ENCODE measurements at places on chromosomes 3 and 15. TPM values are rescaled to one million over a fixed set of nuclear protein-coding genes. Genes with fewer than 3 reads are reported as not detected.

MFSD1 gene
- total RNA-seq, result 23.2 TPM

CCDC54 gene
- total RNA-seq, result not detected

SLC28A1 gene
- total RNA-seq, result not detected

CLEC3B gene
- not detected for total RNA-seq

DNA sequence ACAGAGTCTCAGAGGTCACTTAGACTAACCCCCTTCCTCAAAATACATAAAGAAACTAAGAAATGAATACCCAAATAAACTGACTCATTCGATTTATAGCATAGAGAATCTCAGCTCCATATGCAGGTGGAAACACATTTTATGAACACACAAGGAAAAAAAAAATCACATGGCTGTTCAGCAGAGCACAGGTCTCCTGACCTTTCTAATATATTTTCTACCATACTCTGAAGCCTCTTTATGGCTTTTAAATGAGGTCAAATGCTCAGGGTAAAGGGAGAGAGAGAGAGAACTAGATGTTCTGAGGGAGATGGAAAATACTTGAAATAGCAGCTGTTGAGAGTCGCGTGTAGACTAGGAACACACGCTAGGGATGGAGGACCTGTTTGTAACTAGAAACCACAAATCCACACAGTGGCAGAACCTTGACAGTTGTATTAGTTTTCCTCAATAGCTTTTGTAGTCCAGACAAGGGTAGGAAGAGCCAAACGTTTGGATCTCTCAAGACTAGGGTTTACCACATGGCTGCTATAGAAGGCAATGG lies 165.3 kb downstream of the FMN1 start:
- H3K27ac ChIP-seq, result no peak overlapping the region
- no peaks in the 10 kb centered on the region for H3K36me3 ChIP-seq
- no peak for DNase-seq
- H3K4me3 ChIP-seq, result no peak overlapping the region
- peaks cover 5% of the 10 kb centered on the region for H3K27me3 ChIP-seq

GRCh38 chr3:101779822-101780381 lies 891 bp downstream of the NXPE3 start:
- H3K27ac ChIP-seq, result peak overlapping the region; percentile 94
- no peaks in the 10 kb centered on the region for H3K27me3 ChIP-seq
- H3K4me3 ChIP-seq, result peak overlapping the region; percentile 97
- H3K36me3 ChIP-seq, result peaks cover 20% of the 10 kb centered on the region

DNA sequence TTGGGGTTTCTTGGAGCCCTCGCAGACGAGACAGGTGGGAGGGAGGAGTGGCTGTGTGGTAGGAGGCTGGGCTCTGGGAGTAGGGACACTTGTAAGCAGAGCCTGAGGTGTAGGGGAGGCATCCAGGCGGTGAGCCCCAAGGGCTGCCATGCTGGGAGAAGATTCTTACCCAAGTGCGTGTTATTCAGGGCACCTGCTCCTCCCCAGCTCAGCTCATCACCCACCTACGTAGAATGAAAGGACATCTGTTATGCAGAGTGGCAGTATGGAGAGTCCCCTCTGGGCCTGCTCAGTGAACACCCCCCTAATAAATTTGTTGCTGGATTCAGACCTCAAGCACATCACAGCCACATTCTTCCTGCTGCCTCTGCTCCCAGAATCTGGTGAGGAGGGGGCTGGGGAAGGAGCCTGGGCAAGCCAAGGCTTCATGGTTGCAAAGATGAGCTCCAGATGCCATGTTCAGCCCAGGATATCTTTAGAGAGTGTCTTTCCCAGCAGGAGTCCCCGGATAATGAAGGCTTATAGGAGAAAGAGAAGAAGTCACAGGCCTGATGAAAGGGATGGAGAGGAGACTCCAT lies 261.8 kb downstream of the EPHB1 start:
- no peak overlapping the region for H3K4me3 ChIP-seq
- H3K4me1 ChIP-seq, result no peaks in the 10 kb centered on the region
- DNase-seq, result no peak
- no peaks in the 10 kb centered on the region for H3K36me3 ChIP-seq
- no peaks in the 10 kb centered on the region for H3K27me3 ChIP-seq
- H3K27ac ChIP-seq, result no peak overlapping the region

- no peaks in the 10 kb centered on the region for H3K4me1 ChIP-seq
- DNase-seq, result no peak
- no peak overlapping the region for H3K27ac ChIP-seq
- H3K4me3 ChIP-seq, result no peak overlapping the region
- H3K36me3 ChIP-seq, result peaks cover 5% of the 10 kb centered on the region
These were observed 24.8 kb upstream of the RHO start for GRCh38 chr3:129503471-129504291.

DNA sequence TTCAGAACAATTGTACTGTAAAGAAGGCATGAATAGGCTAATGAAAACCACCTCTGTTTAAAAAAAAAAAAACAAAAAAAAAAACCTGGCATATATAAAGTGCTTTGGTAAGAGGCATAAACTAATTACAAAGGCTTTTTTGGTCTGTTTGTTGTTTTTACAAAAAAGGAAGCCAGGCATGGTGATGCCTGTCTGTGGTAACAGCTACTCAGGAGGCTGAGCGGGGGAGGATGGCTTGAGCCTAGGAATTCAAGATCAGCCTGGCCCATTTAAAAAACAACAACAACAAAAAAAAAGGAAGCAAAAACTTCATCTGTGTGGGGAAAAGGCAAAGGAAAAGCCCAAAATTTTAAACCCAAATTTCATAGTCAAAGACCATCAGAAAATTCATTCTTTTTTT lies 47.0 kb downstream of the OSBPL10 start:
- H3K27ac ChIP-seq, result no peak overlapping the region
- no peaks in the 10 kb centered on the region for H3K36me3 ChIP-seq
- DNase-seq, result no peak
- H3K4me1 ChIP-seq, result peaks cover 20% of the 10 kb centered on the region
- H3K4me3 ChIP-seq, result no peak overlapping the region
- no peaks in the 10 kb centered on the region for H3K27me3 ChIP-seq

DNA sequence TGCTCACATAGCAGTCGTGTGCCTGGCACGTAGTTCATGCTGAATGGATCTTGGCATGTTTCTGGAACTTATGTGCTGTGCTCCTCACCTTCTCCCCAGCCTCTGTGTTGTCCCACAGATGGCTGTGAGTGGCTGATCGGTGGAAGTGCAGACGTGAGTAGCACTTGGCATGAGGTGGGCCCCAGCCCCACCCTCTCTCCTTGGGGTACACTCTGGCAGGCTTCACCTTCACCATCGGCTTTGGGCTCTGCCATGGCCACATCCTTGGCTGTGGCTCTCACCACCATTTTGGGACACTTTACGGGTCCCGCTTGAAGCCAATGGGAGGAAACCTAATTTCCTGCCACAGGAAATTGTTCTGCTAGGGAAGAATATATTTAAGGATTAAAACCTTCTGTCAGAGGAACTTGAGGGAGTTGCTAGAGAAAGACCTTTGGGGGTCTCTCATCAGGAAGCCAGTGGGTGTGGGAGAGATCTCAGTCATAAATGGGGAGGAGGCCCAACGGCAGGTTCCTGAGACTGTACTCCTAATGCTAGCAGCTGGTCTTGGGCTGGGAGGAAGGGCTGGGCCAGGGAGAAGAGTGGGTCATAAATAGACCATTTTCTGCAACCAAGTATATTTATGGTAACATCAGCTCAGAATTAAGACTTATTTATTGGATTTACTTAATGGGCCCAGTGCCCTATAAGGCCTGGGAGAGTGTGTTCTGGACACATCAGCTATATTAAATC lies 92.3 kb downstream of the SMAD3 start:
- peak overlapping the region; percentile 26 for H3K27ac ChIP-seq
- no peak overlapping the region for H3K4me3 ChIP-seq
- peaks cover 49% of the 10 kb centered on the region for H3K4me1 ChIP-seq
- peaks cover 47% of the 10 kb centered on the region for H3K36me3 ChIP-seq
- no peaks in the 10 kb centered on the region for H3K27me3 ChIP-seq

GRCh38 chr15:47477341-47477740 lies 240.0 kb upstream of the SEMA6D start:
- no peak for DNase-seq
- no peaks in the 10 kb centered on the region for H3K27me3 ChIP-seq
- no peaks in the 10 kb centered on the region for H3K4me1 ChIP-seq
- H3K36me3 ChIP-seq, result no peaks in the 10 kb centered on the region

GRCh38 chr15:33113666-33114373 lies 80.7 kb downstream of the FMN1 start:
- no peak overlapping the region for H3K27ac ChIP-seq
- no peak overlapping the region for H3K4me3 ChIP-seq
- H3K36me3 ChIP-seq, result no peaks in the 10 kb centered on the region
- peaks cover 16% of the 10 kb centered on the region for H3K27me3 ChIP-seq
- H3K4me1 ChIP-seq, result no peaks in the 10 kb centered on the region
